ENCODE measurements at places on chromosomes 4 and X.

DNA sequence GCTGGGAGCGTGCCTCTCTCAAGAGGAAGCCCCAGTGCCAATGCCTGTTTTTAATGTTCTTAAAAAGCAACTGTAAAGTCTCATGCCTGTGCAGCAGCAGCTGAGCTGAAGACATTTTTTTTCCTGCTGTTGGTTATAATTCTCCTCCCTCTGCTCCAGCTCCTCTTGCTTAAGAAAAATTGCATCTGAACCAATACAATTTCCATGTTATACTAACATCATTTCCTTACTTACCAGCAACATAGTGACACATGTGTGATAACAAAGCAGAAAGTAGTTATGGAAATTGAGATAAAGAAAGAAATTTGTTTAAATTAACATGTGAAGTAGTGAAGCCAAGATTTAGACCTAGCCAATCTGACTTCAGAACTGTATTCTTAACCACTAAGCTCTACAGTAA is 101.4 kb downstream of the TBC1D19 start:
- H3K36me3 ChIP-seq: no peaks in the 10 kb centered on the region
- no peak overlapping the region for H3K27ac ChIP-seq
- no peaks in the 10 kb centered on the region for H3K27me3 ChIP-seq
- H3K4me1 ChIP-seq: no peaks in the 10 kb centered on the region
- no peak overlapping the region for H3K4me3 ChIP-seq

DNA sequence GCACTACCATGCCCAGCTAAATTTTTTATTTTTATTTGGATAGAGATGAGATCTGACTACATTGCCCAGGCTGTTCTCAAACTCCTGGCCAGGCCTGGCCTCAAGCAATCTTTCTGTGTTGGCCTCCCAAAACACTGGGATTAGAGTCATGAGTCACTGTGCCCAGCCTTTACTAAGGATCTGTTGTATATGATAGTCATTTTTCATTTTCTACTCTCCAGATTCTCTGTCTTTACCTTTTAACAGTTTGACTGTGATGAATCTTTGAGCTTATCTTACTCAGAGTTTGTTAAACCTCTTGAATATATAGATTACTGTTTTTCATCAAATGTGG is 161.8 kb downstream of the FNIP2 start:
- H3K27me3 ChIP-seq: no peaks in the 10 kb centered on the region
- no peak overlapping the region for H3K27ac ChIP-seq
- DNase-seq: no peak

DNA sequence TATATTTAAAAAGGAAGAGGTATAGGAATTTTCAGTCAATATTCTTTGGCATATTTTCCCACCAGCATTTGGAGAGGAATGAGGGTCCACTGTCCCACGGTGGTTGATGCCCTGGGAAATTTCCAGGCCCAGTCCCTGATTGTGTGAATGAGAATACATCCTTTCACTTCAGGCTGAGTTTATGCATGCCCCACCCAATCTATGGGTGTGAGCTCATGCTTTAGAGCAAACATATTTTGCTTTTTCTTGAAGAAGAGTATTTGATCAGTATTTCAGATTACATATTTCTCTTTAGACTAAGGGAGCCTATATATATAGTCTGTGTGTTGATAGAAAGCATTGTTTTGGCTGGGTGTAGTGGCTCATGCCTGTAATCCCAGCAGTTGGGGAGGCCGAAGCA is 77.2 kb downstream of the REPS2 start:
- no peak overlapping the region for H3K4me3 ChIP-seq
- H3K36me3 ChIP-seq: no peaks in the 10 kb centered on the region
- no peak for DNase-seq
- H3K27me3 ChIP-seq: no peaks in the 10 kb centered on the region
- H3K27ac ChIP-seq: no peak overlapping the region

DNA sequence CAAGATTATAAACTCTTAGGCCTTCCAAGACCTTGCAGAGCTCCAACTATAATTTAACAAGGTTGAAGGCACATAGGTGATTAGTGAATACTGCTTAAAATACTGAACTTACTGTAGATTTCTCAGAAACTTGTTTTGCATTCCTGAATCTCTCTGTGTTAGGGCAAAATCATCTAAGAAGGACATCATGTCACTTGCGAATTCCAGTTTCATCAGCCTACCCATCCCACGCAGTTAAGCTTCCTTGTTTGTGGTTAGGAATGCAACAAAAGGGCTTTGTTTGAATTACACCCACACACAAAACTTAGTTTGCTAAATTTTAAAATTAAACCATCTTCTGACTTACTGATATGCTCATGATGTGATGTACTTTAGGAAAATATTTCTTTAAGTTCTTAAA is 174.0 kb downstream of the SOWAHB start:
- no peak overlapping the region for H3K27ac ChIP-seq
- no peak for DNase-seq
- H3K4me3 ChIP-seq: no peak overlapping the region
- H3K27me3 ChIP-seq: no peaks in the 10 kb centered on the region

GRCh38 chrX:119686087-119686691 is 6.8 kb downstream of the SEPTIN6 start:
- no peaks in the 10 kb centered on the region for H3K4me1 ChIP-seq
- no peak overlapping the region for H3K4me3 ChIP-seq
- no peaks in the 10 kb centered on the region for H3K36me3 ChIP-seq
- H3K27me3 ChIP-seq: no peaks in the 10 kb centered on the region

DNA sequence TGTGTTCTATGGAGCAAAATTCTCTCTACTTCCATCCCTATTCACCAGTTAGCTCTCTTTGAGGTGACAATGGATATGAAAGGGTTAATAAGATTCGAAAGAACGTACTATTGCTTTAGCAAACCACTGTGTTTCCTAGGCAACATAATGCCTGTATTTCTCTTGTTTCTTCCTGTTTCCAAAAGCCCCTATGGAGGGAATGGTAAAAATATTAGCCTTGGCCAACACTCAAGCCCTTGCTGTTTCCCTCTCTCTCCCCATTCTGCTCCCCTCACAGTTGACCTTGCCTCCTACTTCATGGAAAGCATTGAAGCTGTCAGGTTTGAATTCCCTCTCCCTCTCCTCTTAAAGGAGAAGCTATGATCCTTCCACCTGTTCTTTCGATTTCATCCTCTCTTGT is 9.6 kb upstream of the PGRMC1 start:
- no peak overlapping the region for H3K4me3 ChIP-seq
- no peaks in the 10 kb centered on the region for H3K27me3 ChIP-seq
- H3K4me1 ChIP-seq: no peaks in the 10 kb centered on the region
- no peaks in the 10 kb centered on the region for H3K36me3 ChIP-seq
- no peak overlapping the region for H3K27ac ChIP-seq

GRCh38 chrX:346034-346813 is 27.6 kb upstream of the GTPBP6 start:
- no peak overlapping the region for H3K4me3 ChIP-seq
- no peaks in the 10 kb centered on the region for H3K36me3 ChIP-seq
- H3K27me3 ChIP-seq: no peaks in the 10 kb centered on the region
- peak; percentile 72 for DNase-seq
- H3K4me1 ChIP-seq: no peaks in the 10 kb centered on the region

GRCh38 chr4:94338681-94339351 is 3.8 kb downstream of the HPGDS start:
- H3K4me1 ChIP-seq: no peaks in the 10 kb centered on the region
- H3K27ac ChIP-seq: no peak overlapping the region
- H3K36me3 ChIP-seq: no peaks in the 10 kb centered on the region
- H3K27me3 ChIP-seq: no peaks in the 10 kb centered on the region
- no peak overlapping the region for H3K4me3 ChIP-seq
- DNase-seq: no peak

DNA sequence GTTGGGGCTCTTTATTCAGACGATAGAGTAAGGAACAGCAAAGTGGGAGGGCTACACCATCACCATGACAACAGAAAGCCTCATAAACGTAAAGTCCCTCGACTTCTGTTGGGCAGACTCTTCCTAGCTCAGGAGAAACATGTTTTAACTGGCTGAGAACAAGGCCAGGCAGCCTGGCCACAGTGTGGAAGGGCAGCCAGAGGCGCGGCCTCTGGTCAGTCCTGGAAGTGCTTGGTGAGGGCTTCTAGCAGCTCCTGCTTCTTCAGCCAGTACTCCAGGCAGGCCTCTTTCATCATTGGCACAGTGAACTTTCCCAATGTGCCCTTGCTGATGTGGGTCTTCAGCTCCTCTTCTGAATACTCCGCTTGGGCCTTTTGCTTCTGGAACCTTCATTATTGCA is 690.9 kb downstream of the PCDH19 start:
- no peaks in the 10 kb centered on the region for H3K36me3 ChIP-seq
- no peak for DNase-seq
- no peak overlapping the region for H3K27ac ChIP-seq
- H3K27me3 ChIP-seq: no peaks in the 10 kb centered on the region

GRCh38 chr4:76219299-76220055 is 5.9 kb upstream of the SCARB2 start:
- H3K27ac ChIP-seq: no peak overlapping the region
- H3K36me3 ChIP-seq: no peaks in the 10 kb centered on the region
- DNase-seq: no peak
- H3K4me3 ChIP-seq: no peak overlapping the region
- no peaks in the 10 kb centered on the region for H3K27me3 ChIP-seq

DNA sequence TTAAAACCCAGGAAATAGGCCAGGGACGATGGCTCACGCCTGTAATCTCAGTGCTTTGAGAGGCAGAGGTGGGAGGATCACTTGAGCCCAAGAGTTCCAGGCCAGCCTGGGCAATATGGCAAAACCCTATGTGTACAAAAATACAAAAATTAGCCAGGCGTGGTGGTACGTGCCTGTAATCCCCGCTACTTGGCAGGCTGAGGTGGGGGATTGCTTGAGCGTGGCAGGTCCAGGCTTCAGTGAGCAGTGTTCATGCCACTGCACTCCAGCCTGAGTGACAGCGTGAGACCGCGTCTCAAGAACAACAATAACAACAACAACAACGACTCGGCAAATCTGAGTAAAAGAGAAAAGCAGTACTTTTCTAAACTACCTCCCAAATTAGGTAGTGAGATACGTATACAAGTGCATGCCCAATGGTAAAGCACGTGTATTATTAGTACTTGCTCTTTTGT is 13.0 kb upstream of the NDUFC1 start:
- no peak overlapping the region for H3K27ac ChIP-seq
- H3K4me3 ChIP-seq: no peak overlapping the region
- H3K36me3 ChIP-seq: peaks cover 3% of the 10 kb centered on the region

- H3K4me3 ChIP-seq: no peak overlapping the region
Measured at GRCh38 chr4:135552131-135552530, 1350.5 kb upstream of the PABPC4L start.

- no peak overlapping the region for H3K27ac ChIP-seq
- no peaks in the 10 kb centered on the region for H3K36me3 ChIP-seq
- no peaks in the 10 kb centered on the region for H3K27me3 ChIP-seq
- DNase-seq: no peak
- no peak overlapping the region for H3K4me3 ChIP-seq
Measured at GRCh38 chr4:21780148-21780547, 168.4 kb downstream of the KCNIP4 start.

DNA sequence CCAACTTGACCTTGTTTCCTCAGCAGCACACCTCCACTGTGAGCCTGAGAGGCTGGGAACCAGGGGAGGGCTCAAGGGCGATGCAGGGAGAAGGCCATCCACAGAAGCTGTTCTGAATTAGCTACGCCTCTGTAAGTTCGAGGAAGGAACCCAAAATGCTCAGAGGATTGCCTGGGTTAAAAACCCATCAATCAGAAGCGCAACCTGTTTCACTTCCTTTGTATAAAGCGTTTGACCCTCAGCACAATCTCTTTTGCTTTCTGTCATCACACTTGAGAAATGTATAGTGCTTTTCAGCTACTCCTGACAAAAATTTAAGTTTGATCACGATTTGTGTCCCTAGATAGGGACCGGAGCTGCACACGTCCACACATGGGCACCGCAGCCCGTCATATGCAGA is 48.0 kb upstream of the MAP3K15 start:
- H3K4me1 ChIP-seq: no peaks in the 10 kb centered on the region
- no peak overlapping the region for H3K4me3 ChIP-seq
- no peaks in the 10 kb centered on the region for H3K36me3 ChIP-seq
- H3K27me3 ChIP-seq: no peaks in the 10 kb centered on the region
- H3K27ac ChIP-seq: no peak overlapping the region
- DNase-seq: no peak

- no peaks in the 10 kb centered on the region for H3K36me3 ChIP-seq
- no peaks in the 10 kb centered on the region for H3K4me1 ChIP-seq
- no peak overlapping the region for H3K27ac ChIP-seq
- no peaks in the 10 kb centered on the region for H3K27me3 ChIP-seq
Measured at GRCh38 chrX:123108513-123109427, 75.3 kb upstream of the GRIA3 start.

GRCh38 chr4:84492290-84492689 is 6.8 kb downstream of the NKX6-1 start:
- no peak for DNase-seq
- no peaks in the 10 kb centered on the region for H3K36me3 ChIP-seq
- H3K4me1 ChIP-seq: no peaks in the 10 kb centered on the region
- H3K27me3 ChIP-seq: peaks cover 3% of the 10 kb centered on the region

DNA sequence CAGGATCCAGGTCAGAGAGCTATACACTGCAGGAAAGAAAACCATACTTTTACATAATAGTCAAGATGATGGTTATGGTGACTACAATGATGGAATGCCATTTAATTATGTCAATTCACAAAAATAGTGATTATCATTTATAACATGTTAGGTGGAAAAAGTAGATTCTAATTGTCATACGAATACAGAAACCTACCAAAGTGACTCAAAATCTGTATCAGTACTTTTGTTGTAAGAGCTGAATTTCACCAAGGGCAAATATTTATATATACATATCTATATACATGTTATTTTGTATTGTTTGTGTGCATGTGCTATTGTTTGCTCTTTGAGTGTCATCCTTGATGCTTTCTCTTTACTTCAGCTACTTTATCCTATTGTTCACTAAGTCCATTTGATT is 485.4 kb downstream of the INPP4B start:
- H3K36me3 ChIP-seq: no peaks in the 10 kb centered on the region
- no peak overlapping the region for H3K4me3 ChIP-seq
- DNase-seq: no peak
- H3K27ac ChIP-seq: no peak overlapping the region
- H3K4me1 ChIP-seq: no peaks in the 10 kb centered on the region

GRCh38 chr4:52234561-52235440 is 183.7 kb downstream of the SPATA18 start:
- no peak for DNase-seq
- H3K36me3 ChIP-seq: no peaks in the 10 kb centered on the region
- no peaks in the 10 kb centered on the region for H3K4me1 ChIP-seq
- no peak overlapping the region for H3K27ac ChIP-seq
- H3K27me3 ChIP-seq: no peaks in the 10 kb centered on the region

DNA sequence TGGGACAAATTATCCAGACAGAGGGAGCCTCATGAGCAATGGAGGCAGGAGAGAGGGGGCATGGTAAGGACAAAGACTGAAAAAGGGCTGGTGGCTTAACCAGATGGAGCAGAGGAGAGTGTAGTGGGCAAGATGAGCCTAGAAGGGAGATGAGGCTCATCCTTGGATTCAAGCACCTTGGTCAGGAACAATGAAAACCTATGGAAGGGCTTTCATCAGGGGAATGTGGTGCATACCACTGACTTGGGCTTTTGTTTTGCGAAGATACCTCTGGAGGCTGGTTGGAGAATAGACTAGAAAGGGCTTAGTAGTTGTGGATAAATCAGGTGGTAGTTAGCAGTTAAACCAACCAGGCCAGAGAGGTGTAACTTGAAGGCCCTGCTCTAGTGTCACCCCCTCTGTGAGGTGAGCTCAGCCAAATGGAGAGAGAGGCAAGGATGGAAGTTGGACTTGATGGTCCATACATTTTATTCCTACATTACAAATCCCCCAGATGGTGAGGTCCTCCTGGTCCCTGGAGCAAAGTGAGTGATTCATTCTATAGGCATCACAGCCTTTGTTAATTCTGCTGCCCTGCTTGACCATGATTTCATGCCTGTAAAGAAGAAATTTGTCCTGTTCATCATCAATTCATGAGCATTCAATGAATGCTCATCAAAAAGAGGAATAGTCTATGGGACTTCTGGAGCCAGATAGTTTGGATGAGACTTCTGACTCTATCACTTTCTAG is 264.8 kb upstream of the IGFBP7 start:
- H3K4me3 ChIP-seq: no peak overlapping the region
- H3K4me1 ChIP-seq: no peaks in the 10 kb centered on the region
- no peaks in the 10 kb centered on the region for H3K27me3 ChIP-seq
- no peaks in the 10 kb centered on the region for H3K36me3 ChIP-seq
- DNase-seq: no peak

Measured in aorta (tissue), 5 donors.